Activated naive CD8-positive, alpha-beta T cell treated with anti-CD3 and anti-CD28 coated beads for 36 hours (primary cell): ENCODE measurements at places on chromosomes 7 and 10. TPM values are rescaled to one million over a fixed set of nuclear protein-coding genes. Genes with fewer than 3 reads are reported as not detected.

DNA sequence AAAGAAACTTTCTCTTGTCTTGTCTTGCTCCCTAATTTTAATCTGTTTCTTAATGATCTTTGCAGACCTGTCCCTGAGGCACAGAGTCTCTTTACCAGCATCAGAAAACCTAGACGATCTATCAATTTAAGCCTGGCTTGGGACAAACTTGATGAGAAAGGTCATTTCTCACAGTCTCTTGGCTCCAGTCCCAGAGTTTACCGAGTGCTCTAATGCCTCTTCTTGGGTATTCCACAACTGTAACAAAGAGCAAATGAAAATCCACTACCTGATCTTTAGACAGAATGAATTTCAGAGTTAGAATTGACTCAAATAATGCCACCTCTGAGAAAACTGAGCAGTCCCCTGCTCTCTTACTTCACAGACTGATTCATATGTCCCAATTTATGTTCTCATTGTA is 106.4 kb upstream of the DNAJB12 start:
- no peak for DNase-seq
- peaks cover 2% of the 10 kb centered on the region for H3K36me3 ChIP-seq
- no peak overlapping the region for H3K4me3 ChIP-seq
- no peak overlapping the region for H3K27ac ChIP-seq

- no peak overlapping the region for H3K4me3 ChIP-seq
- H3K36me3 ChIP-seq, result peaks cover 9% of the 10 kb centered on the region
- H3K27ac ChIP-seq, result no peak overlapping the region
- DNase-seq, result no peak
Observed at GRCh38 chr7:2809903-2810625, 34.0 kb downstream of the GNA12 start.

DNA sequence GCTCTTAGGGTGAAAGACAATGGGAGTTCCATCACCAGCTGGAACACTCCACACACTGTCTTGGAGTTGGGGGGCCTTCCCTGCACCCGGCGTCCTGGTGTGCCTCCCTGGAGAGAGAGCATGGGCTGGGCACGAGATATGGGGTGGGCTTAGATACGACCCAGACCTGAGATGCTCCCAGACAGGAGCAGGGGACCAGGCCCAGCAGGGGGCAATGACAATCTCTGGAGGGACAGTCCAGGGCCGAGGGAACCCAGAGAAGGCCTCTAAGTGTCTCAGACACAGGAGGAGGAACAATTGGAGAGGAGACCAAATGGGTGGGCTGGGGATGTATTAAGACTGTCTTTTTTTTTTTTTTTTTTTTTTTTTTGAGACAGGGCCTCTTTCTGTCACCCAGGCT is 40.0 kb downstream of the MYL10 start:
- H3K27ac ChIP-seq, result no peak overlapping the region
- no peaks in the 10 kb centered on the region for H3K4me1 ChIP-seq
- no peak overlapping the region for H3K4me3 ChIP-seq
- H3K27me3 ChIP-seq, result no peaks in the 10 kb centered on the region
- DNase-seq, result no peak
- no peaks in the 10 kb centered on the region for H3K36me3 ChIP-seq

- H3K4me3 ChIP-seq, result no peak overlapping the region
- no peaks in the 10 kb centered on the region for H3K4me1 ChIP-seq
- DNase-seq, result no peak
- no peaks in the 10 kb centered on the region for H3K27me3 ChIP-seq
- peaks cover 19% of the 10 kb centered on the region for H3K36me3 ChIP-seq
Observed at GRCh38 chr10:79274279-79275104, 72.8 kb upstream of the PPIF start.

DNA sequence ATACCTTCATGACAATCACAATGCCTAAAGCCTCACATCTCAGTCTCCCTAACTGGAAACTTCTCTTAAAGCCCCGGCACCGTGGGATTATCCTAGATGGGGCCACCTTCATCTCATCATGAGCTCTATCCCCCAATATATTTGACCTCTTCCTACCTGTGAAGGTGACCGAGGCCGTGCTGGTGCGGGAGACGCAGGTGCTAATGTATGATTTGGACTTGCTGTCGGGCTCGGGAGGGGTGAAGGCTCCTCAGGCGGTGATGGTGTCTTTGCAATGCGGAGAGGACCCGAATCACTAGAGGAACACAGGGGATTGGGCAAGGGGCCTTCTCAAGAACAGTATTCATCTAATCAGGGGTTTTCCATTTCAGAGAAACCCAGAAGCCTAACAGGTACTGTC is 168.4 kb downstream of the AMPH start:
- H3K4me1 ChIP-seq, result peaks cover 18% of the 10 kb centered on the region
- H3K4me3 ChIP-seq, result no peak overlapping the region
- H3K36me3 ChIP-seq, result no peaks in the 10 kb centered on the region
- H3K27ac ChIP-seq, result no peak overlapping the region

DNA sequence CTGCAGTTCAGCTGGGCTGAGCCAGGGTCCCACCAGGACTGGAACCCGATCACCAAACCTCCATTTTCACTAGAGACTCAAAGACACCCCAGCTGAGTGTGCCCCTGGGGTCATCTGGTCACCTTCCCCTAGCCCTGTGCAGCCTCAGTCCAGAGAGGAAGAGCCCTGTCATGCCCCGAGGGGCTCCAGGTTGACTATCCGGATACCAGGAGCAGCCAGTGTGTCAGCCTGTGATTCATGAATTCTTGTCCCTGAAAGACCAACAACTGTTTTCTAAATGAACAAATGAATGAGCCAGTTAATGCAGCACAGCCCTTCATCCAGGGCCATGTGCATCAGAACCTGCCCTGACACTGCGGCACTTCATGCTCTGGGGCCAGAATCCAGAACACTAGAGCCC is 201.9 kb upstream of the TCERG1L start:
- H3K4me1 ChIP-seq, result no peaks in the 10 kb centered on the region
- H3K4me3 ChIP-seq, result no peak overlapping the region
- H3K36me3 ChIP-seq, result no peaks in the 10 kb centered on the region
- H3K27ac ChIP-seq, result no peak overlapping the region
- no peaks in the 10 kb centered on the region for H3K27me3 ChIP-seq

DNA sequence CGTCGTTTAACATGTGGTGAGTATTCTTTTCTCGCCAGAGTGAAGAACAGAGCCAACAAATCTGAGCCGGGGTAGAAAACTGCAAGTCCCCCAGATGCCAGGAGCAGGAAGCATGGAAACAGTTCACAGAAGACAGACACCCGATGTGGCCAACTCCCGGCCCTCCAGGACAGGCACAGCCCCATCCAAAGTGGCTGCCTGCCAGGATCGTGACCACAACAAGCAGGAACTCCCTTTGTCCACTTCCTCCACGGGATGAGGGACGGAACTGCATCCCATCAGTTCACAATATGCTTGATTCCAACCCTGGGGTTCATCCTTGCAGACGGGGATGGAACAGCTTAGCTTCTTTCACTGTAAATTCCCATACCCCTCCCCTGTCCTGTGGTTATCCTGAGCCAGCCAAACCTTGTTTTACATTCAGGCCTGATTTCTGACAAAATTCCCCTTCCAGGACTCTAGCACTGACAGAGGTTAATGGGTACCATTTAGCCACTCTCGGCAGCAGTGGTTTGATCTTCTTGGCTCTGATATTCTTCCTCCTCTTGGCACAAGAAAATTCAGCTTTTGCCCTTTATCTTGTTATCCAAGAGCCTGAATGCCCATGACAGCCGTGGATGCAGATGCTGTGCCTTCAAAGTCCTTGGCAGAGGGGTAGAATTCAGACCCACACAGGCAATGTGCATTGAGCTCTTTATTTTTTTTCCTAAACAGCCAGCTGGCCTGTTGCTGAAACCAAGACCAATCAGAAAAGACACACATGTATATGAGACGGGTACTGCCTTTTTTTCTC is 105.5 kb upstream of the FAM204A start:
- peaks cover 40% of the 10 kb centered on the region for H3K27me3 ChIP-seq
- no peaks in the 10 kb centered on the region for H3K36me3 ChIP-seq
- no peak for DNase-seq
- no peak overlapping the region for H3K4me3 ChIP-seq
- H3K27ac ChIP-seq, result no peak overlapping the region
- H3K4me1 ChIP-seq, result no peaks in the 10 kb centered on the region

GRCh38 chr7:43141091-43141490 is 28.6 kb downstream of the HECW1 start:
- no peaks in the 10 kb centered on the region for H3K4me1 ChIP-seq
- DNase-seq, result no peak
- H3K27ac ChIP-seq, result no peak overlapping the region
- peaks cover 41% of the 10 kb centered on the region for H3K27me3 ChIP-seq
- no peak overlapping the region for H3K4me3 ChIP-seq

Gene FAM24B
- 11.2 TPM for total RNA-seq

Gene AP5Z1
- total RNA-seq, result 47.1 TPM
